ENCODE measurements at places on chromosomes 1 and 21.

- DNase-seq, result peak; percentile 2
Observed at GRCh38 chr1:211132721-211133392, 1.1 kb downstream of the KCNH1 start.

GRCh38 chr21:43362321-43362791, 64.6 kb downstream of the SIK1 start:
- DNase-seq, result peak; percentile 82

- DNase-seq, result no peak
Observed at GRCh38 chr21:35909456-35910223, 150.7 kb downstream of the SETD4 start.

DNA sequence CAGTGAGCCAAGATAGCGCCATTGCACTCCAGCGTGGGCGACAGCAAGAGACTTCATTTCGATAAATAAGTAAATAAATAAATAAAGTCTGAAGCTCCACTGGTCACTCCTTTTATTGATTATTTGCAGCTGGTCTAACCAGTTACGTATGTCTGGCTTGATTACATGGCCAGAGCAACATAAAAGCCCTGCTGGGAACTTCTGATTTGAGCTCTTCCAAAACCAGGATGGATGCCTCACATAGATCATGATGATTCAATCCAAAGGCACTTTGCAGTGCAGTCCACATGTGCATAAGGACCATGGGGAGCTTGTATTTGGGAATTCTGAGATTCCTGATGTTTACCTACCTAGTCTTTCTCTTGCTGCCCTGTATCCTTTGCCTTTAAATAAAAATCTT, 24.0 kb downstream of the NSUN4 start:
- DNase-seq, result no peak

DNA sequence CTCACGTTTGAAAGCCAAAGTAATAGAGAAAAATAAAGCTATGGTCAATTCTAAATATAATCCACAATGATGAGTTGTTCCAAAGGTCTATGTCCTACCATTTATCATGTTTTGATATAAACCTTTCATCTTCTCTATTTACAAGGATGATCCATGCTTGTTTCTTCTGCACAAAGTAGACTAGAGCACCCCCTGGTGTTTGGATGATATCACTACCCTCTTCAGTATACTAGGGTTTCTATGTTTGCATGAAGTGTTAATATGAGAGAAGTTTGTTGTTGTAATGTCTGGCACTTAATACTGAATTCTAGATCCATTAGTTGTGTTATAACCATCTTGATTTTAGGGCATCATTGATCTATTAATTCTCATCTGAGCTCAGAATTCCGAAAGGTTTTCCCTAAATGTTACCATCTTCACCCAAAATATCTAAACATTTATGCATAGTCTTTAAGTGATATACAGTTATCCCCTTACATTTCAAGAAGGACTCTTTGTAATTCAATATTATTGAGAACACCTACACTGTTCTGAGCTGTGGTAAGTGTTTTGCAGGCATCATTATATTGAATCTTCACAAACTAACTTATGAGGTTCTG, 21.1 kb downstream of the CLDN8 start:
- no peak for DNase-seq

DNA sequence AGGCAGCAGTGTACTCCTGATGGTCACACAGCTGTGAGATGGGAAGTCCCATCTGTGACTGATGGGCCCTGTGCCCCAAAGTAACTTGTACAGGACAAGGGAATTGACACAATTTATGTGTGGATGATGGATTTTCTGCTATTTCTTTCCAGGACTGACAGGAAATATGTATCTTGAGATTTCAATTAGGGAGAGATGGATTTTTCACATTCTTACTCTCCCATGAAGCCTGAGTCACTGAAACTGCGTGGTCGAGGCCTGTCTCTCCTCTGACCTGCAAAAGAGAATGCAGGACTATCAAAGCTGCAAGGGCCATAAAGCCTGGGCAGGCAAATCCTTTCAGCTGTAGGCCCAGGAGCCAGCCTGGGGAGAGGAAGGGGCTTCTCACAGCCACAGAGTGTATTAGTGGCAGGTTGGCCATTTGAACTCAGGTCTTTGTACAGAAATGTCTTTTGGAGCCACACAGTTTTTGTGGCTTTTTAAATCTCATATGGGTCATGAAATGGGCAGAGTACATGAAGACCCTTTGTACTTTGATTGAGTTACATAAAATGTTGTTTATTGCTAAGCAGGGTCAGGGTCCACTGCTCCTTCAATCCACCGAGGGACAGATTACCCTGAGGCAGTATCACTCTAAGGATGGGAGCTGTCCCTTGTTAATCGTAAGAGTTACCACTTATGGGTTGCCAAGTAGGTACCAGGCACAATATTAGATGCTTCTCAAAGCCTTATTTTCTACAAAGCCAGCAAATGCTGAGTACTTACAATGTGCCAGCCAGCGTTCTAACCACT, 14.8 kb downstream of the ALX3 start:
- no peak for DNase-seq

- peak; percentile 44 for DNase-seq
Observed at GRCh38 chr1:21607549-21608529, 61.3 kb downstream of the RAP1GAP start.

- DNase-seq, result no peak
Observed at GRCh38 chr1:9476790-9477463, 62.3 kb upstream of the SLC25A33 start.

GRCh38 chr1:157562515-157562914, 10.2 kb upstream of the FCRL5 start:
- no peak for DNase-seq

- DNase-seq, result no peak
Observed at GRCh38 chr1:83086346-83086745, 912.6 kb downstream of the TTLL7 start.

DNA sequence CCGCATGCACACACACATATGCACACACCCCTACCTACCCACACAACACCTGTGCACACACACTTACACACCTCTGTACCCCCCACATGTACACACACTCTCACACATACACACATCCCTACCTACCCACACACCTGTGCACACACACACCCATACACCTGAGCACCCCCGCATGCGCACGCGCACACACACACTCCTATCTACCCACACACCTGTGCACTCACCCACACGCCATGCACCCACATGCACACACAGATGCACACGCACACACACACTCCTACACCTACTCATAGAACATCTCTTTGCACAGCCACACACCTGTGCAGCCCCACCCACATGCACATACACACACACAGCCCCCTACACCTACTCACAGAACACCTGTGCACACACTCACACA, 15.5 kb upstream of the PADI2 start:
- DNase-seq, result no peak

- DNase-seq, result no peak
Observed at GRCh38 chr1:94708811-94709210, 111.3 kb upstream of the SLC44A3 start.

GRCh38 chr1:241485554-241485992, 34.0 kb downstream of the FH start:
- DNase-seq, result no peak

DNA sequence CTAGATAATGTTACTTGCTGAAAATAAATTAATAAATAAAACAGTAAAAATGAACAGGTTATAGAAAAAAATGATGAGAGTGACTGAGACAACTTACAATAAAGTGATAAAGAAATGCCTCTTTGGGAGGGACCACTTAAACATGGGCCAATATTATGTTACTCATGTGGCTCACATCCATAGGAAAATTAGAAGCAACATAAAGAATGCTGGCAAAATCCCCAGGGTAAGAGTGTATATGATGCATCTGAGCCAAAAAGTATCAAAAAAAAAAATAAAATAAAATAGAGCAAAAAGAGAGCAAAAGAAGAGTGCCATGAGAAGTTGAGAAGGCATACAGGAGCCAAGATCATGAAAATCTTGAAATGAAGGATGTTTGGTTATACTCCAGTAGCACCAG, 818.0 kb downstream of the LTN1 start:
- no peak for DNase-seq

DNA sequence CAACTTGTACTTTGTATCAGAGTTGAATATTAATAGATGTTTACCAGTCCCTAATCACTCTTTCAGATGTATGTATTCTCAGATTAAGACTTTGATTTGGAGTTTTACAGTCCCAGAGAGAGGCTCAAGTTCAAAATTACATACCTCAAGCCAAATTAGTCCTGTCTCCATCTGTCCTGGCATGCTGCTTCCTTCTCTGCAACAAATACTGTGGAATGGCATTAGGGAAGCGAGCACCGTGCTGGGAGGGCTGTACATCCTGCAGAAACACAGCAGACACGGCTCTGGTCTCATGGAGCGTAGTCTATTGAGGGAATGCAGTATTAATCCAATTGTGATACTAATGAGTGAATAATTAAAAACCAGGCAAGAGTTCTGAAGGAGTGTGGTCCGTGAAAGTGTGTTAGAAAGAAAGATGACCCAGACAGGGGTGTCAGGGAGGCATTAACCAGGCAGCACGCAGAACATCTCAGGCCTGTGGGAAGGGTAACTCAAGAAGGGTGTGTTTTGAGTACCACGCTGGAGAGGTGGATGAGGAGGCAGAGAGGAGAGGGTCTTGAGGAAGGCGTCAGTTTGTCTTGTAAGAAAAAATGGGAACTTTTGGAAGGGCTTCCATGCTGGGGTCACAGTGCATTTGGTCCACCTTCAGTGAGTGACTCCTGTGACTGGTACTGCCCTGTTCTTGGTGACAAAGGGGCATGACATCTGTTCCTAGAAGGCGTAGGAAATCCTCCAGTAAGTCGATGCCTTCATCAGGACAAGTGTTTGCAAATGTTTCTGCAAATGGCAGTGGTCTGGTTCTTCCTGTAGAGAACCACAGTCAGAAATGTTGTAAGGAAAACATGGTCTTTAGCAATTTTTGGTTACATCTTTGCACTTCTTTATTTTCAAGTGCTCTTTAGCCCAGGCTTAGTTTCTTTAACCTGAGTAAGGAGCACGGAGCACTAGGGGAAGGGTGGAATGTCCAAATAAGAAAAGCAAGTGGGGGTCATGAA, 1.6 kb downstream of the RAB4A start:
- DNase-seq, result no peak

DNA sequence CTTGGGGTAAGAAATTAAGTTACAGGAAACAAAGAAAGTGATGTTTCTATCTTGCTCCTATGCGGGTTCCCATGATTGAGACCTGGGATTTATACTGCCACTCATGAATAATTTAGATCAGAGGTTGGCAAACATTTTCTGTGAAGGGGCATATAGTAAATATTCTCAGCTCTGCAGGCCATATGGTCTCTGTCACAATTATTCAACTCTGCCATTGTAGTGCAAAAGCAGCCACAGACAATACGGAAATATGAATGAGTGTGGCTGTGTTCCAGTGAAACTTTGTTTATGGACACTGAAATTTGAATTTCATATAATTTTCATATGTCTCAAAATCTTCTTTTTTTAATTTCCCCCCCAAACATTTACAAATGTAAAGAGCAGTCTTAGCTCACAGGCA, 127.2 kb downstream of the FOXD2 start:
- DNase-seq, result no peak

DNA sequence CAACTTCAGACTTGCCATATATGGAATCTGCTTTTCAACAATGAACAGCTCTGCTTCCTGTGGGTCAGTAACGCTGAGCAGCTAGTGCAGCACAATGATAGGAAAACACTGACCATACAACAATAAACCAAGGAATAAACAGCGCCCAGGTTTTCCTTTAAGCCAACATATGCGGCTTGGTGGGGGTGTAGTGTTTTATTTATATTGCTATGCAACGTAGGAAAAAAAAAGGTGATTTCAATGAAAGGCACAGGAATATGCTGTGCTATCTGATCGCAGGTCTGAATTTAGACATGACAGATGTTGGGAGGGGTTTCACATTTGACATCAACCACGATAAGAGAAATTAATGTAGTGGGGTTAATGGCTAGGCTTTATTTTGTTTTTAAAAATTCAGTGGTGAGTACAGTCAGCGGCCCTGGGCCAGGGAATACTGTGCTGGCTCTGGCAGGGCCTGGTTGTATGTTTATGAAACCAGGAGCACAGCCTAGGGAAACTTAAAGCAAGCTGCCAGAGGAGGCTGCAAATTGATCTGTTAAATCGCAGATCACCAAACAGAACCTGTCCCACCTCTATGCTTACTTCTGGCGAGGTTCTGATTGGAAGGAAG, 4.3 kb downstream of the TSPAN2 start:
- peak; percentile 56 for DNase-seq

- DNase-seq, result no peak
Observed at GRCh38 chr1:180765151-180765550, 133.3 kb downstream of the XPR1 start.

DNA sequence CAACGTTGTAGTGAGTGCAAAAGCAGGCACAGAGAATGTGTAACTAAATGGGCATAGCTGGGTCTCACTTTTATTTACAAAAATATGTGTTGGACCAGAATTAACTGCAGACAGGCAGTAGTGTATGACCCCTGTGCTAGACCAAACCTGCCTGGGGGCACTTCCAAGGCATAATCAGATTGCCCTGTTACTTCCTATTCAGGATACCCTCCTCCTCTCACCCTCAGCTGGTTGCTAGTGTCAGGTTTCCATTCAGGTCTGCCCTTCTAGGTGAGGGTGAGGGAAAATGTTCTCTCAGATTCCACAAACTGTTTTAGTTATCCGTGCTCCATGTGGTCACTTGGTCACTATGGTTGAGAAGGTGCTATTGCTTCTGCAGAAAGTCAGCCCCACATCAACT, 387.3 kb downstream of the LMX1A start:
- no peak for DNase-seq

DNA sequence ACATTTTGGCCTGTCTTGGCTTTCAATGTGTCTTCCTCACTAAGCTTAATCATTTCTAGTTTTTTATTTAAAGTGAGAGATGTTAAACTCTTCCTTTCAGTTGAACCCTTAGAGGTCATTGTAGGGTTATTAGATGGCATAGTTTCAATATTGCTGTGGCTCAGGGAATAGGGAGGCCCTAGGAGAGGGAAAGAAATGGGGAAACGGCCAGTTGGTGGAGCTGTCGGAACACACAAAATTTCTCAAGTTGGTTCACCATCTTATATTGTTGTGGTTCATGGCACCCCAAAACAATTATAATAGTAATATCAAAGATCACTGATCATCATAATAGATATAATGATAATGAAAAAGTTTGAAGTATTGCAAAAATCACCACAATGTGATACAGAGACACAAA, 31.4 kb upstream of the KAZN start:
- no peak for DNase-seq

GRCh38 chr1:33055210-33056008, 18.7 kb upstream of the AK2 start:
- DNase-seq, result peak; percentile 61

- DNase-seq, result peak; percentile 93
Observed at GRCh38 chr1:203327684-203328457, 22.6 kb downstream of the BTG2 start.

- DNase-seq, result no peak
Observed at GRCh38 chr1:228060458-228061190, 21.9 kb upstream of the ARF1 start.

- DNase-seq, result no peak
Observed at GRCh38 chr1:56033321-56034037, 545.9 kb downstream of the PLPP3 start.

DNA sequence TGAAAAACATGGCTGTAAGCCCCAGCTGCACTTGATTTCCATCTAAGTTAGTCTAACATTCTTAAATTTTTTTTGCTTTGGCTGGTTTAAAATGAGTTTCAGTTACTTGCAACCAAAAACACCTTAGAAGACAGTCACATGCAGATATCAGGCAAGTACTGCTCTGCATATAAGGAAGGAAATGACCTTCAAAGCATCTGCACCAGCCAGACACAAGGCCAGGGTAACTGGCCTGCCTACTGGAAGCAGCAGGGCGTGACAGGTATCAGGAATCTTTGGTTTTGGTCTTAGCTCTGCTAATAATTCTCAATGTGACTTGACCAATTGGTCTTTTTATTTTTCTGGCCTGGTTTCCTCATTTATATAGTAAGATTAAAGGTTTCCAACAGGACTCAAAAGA, 33.5 kb downstream of the SCYL3 start:
- no peak for DNase-seq

Measured in CD8-positive, alpha-beta T cell (primary cell).